Activated naive CD4-positive, alpha-beta T cell treated with anti-CD3 and anti-CD28 coated beads for 36 hours (primary cell): ENCODE measurements at places on chromosomes 7 and 10. TPM values are rescaled to one million over a fixed set of nuclear protein-coding genes. Genes with fewer than 3 reads are reported as not detected.
A peak's percentile ranks its signal among the peaks of the same experiment; 100 is the strongest.

NANOS1 gene
- 0.26 TPM for total RNA-seq

GRCh38 chr10:124659380-124659779, 84.8 kb downstream of the FAM53B start:
- peaks cover 1% of the 10 kb centered on the region for H3K36me3 ChIP-seq
- H3K4me1 ChIP-seq, result peaks cover 46% of the 10 kb centered on the region
- H3K27ac ChIP-seq, result no peak overlapping the region
- no peak overlapping the region for H3K4me3 ChIP-seq

- H3K4me3 ChIP-seq, result no peak overlapping the region
- DNase-seq, result no peak
- H3K4me1 ChIP-seq, result no peaks in the 10 kb centered on the region
- H3K27ac ChIP-seq, result no peak overlapping the region
- peaks cover 7% of the 10 kb centered on the region for H3K27me3 ChIP-seq
- peaks cover 3% of the 10 kb centered on the region for H3K36me3 ChIP-seq
Measured at GRCh38 chr10:94027197-94027596, 33.5 kb downstream of the PLCE1 start.

AMPH gene
- not detected for total RNA-seq

GRCh38 chr7:48458701-48459524, 287.7 kb downstream of the ABCA13 start:
- H3K4me3 ChIP-seq, result no peak overlapping the region
- H3K27ac ChIP-seq, result no peak overlapping the region
- no peaks in the 10 kb centered on the region for H3K27me3 ChIP-seq
- H3K36me3 ChIP-seq, result no peaks in the 10 kb centered on the region

LRRTM3 gene
- total RNA-seq, result not detected

DNA sequence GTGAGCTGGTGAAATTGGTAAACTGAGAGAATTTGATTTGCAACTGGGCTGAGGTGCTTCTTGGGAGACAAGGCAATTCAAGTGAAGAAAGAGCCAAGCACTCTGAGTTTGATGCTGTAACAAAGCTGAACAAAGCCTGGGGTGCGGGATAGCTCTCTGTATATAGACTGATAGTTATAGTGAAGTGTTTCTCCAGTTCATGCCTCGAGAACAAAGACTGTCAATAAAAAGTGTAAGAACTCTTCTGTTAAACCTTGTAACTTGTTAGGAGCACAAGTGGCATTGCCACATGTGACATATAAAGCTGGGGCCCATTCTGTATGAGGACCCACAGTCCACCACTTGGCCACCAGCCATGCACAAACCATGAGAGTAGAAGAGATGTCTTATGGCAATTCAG, 11.3 kb upstream of the PNPLA8 start:
- no peaks in the 10 kb centered on the region for H3K36me3 ChIP-seq
- H3K4me3 ChIP-seq, result no peak overlapping the region
- H3K27ac ChIP-seq, result no peak overlapping the region
- peaks cover 3% of the 10 kb centered on the region for H3K27me3 ChIP-seq
- no peaks in the 10 kb centered on the region for H3K4me1 ChIP-seq
- DNase-seq, result no peak

DNA sequence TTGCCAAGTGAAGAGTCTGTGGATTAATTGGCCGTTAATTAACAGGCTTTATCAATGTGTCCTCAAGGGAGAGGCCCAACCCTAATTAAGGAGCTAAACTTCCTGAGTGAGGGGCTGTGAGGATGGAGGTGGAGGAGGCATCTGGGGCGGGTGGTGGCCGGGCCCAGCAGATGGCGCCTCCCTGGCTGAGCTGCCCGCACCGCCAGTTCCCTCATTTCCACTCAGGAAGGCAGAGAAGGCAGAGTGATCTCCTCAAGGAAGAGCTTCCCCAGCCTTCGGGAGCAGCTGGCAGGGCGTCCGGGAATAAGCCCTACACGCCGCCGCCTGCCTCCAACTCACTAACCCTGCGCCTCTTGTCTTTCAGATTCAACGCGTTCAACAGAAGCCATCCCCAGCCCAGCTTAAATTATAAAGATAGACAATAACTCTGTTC, 112.2 kb downstream of the CYTH3 start:
- no peaks in the 10 kb centered on the region for H3K4me1 ChIP-seq
- no peaks in the 10 kb centered on the region for H3K27me3 ChIP-seq
- no peak for DNase-seq
- H3K4me3 ChIP-seq, result no peak overlapping the region
- H3K36me3 ChIP-seq, result peaks cover 14% of the 10 kb centered on the region

DNA sequence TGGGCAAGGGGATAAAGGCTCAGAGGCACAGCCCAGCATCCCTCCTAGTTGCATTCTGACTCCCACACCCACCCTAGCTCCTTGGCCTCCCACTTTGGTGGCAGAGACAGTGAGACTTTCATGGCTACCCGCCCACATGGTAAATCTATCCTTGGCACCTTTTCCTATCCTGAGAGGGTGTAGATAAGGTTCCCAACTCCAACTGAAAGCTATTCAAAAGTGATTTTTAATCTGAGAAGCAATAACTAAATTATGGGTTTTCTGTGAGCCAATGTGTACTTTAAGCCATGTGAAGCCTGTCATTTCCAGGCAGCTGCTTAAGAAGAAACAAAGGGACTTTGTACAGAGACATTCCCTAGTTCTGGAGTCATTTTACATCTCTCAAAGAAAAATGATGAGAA, 9.1 kb downstream of the LAMB1 start:
- no peaks in the 10 kb centered on the region for H3K36me3 ChIP-seq
- no peaks in the 10 kb centered on the region for H3K4me1 ChIP-seq
- peaks cover 40% of the 10 kb centered on the region for H3K27me3 ChIP-seq
- no peak overlapping the region for H3K4me3 ChIP-seq
- no peak for DNase-seq

GRCh38 chr10:77027141-77027540, 610.5 kb downstream of the KCNMA1 start:
- no peaks in the 10 kb centered on the region for H3K36me3 ChIP-seq
- no peaks in the 10 kb centered on the region for H3K4me1 ChIP-seq
- H3K4me3 ChIP-seq, result no peak overlapping the region
- no peak for DNase-seq
- peaks cover 7% of the 10 kb centered on the region for H3K27me3 ChIP-seq
- H3K27ac ChIP-seq, result no peak overlapping the region

- peaks cover 14% of the 10 kb centered on the region for H3K27me3 ChIP-seq
- no peak overlapping the region for H3K27ac ChIP-seq
- no peaks in the 10 kb centered on the region for H3K36me3 ChIP-seq
- no peak overlapping the region for H3K4me3 ChIP-seq
- DNase-seq, result no peak
Measured at GRCh38 chr10:2980791-2981360, 86.5 kb upstream of the PFKP start.

GRCh38 chr10:49594594-49594993, 15.5 kb upstream of the SLC18A3 start:
- peak; percentile 43 for DNase-seq
- no peak overlapping the region for H3K27ac ChIP-seq
- H3K4me3 ChIP-seq, result no peak overlapping the region
- no peaks in the 10 kb centered on the region for H3K4me1 ChIP-seq
- peaks cover 23% of the 10 kb centered on the region for H3K27me3 ChIP-seq

DNA sequence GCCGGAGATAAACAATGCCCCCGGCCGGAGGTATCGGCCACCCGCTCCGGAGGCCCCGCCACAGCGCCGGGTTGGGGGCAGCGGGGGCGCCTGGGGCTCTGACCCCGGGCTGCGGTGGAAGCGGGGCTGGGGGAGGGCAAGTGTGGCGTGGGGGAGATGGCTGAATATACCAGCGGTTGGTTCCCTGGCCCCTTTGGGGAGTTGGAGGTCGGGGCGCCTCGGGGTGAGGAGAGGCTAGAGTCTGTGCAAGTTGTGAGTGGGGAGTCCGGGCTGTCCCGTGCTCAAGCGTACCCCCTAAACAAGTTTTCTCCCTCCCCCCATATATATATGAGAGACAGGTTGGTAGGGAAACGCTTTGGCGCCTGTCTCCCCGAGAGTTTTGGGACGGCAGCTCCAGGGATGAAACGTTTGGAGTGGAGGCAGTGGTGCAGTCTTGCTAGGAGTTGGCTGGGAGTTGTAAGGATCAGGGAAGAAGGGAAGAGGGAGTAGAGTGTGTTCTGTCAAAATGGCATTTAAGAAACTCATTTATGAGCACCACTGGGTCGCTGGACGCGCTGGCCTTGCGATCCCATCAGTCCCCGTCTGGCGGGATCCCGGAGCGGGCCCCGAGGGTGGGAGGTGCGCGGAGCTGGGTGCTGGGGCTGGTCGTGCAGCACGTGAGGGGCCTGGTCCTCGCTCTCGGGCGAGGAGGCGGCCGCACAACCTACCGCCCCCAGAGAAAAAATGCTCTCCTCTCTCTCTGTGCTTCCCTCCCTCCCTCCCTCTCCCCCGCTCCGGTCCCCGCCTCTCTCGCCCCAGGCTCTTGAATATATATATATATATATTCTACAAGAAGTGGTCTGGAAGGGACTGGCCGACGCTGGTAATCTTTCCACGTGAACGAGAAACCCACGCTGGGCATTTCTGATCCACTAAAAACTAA, 1.1 kb downstream of the TET1 start:
- no peak for DNase-seq
- H3K4me3 ChIP-seq, result peak overlapping the region; percentile 67
- H3K27me3 ChIP-seq, result peaks cover 41% of the 10 kb centered on the region
- H3K4me1 ChIP-seq, result peaks cover 21% of the 10 kb centered on the region
- H3K36me3 ChIP-seq, result no peaks in the 10 kb centered on the region
- H3K27ac ChIP-seq, result no peak overlapping the region

CPEB3 gene
- 1.0 TPM for total RNA-seq

LSM5 gene
- 132 TPM for total RNA-seq

- no peak for DNase-seq
- H3K27ac ChIP-seq, result no peak overlapping the region
- no peaks in the 10 kb centered on the region for H3K27me3 ChIP-seq
- no peaks in the 10 kb centered on the region for H3K4me1 ChIP-seq
- H3K36me3 ChIP-seq, result no peaks in the 10 kb centered on the region
- no peak overlapping the region for H3K4me3 ChIP-seq
Measured at GRCh38 chr7:1079546-1079945, 8.4 kb upstream of the GPER1 start.

GRCh38 chr7:75624134-75624832, 114.5 kb downstream of the HIP1 start:
- no peak overlapping the region for H3K27ac ChIP-seq
- peaks cover 3% of the 10 kb centered on the region for H3K36me3 ChIP-seq
- H3K27me3 ChIP-seq, result no peaks in the 10 kb centered on the region

DNA sequence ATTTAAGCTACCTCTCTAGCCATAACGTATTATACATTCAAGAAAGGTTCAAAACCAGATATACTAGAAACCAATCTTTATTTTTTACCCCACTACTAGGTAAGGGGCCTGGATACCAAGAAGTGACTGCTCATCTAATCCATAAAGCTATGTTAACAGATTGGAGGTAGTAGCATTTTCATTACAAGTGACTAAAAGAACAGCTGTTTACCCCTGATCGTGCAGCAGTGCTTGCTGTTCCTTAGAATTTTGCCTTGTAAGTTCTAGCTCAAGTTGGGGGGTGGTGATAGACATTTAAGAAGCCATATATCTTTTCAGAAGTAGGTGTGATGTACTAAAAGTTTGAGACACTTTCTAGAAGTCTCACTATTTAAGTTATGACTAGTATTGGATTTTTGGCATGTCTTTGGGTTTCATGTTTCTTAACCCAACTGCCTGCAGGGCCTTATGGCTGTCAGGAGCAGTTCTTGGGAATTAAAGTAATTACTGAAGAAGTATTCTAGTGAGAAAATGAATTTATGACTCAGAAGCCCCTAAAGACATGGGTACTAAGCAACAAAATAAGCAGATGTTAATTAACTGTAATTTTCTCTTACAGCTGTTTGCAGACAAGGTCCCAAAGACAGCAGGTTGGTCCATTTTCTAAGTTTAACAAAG, 2.3 kb downstream of the PPIA start:
- peak overlapping the region; percentile 98 for H3K27ac ChIP-seq
- DNase-seq, result no peak
- peak overlapping the region; percentile 98 for H3K4me3 ChIP-seq

- no peaks in the 10 kb centered on the region for H3K36me3 ChIP-seq
- peaks cover 15% of the 10 kb centered on the region for H3K4me1 ChIP-seq
- H3K27me3 ChIP-seq, result peaks cover 37% of the 10 kb centered on the region
- H3K27ac ChIP-seq, result no peak overlapping the region
- peak; percentile 13 for DNase-seq
Measured at GRCh38 chr10:51073453-51074237, 642 bp upstream of the PRKG1 start.

DNA sequence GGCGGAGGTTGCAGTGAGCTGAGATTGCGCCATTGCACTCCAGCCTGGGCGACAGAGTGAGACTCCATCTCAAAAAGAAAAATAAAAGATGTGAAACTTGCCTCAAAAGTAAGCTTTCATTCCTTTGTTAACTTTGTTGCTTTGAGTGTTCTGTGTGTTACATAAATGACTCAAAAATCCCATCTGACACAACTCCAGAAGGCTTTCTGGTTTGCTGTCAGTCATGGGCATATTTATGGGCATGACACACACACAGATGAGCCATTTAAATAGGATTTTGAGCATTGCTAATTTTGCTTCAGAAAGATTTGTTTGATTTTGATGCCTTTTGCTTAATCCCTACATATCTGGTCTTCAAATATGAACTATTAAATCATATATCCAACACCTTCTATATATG, 82.6 kb downstream of the CACNB2 start:
- H3K36me3 ChIP-seq, result no peaks in the 10 kb centered on the region
- H3K4me3 ChIP-seq, result no peak overlapping the region
- no peaks in the 10 kb centered on the region for H3K4me1 ChIP-seq
- H3K27ac ChIP-seq, result no peak overlapping the region

DNA sequence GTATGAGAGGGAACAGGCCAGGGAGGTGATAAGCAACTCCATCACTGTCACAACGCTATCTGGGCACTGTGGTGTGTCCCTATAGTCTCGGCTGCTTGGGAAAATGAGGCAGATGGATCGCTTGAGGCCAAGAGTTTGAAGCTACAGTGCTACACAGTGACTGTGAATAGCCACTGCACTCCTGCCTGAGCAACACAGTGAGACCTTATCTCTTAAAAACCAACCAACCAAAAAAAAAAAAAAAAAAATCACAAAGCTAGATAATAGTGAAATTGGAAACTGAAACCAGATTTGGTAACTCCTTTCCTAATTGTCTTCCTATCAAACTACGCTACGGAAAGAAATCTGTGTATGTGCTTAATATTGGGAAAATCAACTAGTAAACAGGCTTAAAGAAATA, 14.1 kb downstream of the MICU1 start:
- no peaks in the 10 kb centered on the region for H3K27me3 ChIP-seq
- peak overlapping the region; percentile 4 for H3K27ac ChIP-seq
- no peak for DNase-seq
- peaks cover 13% of the 10 kb centered on the region for H3K36me3 ChIP-seq
- peaks cover 19% of the 10 kb centered on the region for H3K4me1 ChIP-seq

DNA sequence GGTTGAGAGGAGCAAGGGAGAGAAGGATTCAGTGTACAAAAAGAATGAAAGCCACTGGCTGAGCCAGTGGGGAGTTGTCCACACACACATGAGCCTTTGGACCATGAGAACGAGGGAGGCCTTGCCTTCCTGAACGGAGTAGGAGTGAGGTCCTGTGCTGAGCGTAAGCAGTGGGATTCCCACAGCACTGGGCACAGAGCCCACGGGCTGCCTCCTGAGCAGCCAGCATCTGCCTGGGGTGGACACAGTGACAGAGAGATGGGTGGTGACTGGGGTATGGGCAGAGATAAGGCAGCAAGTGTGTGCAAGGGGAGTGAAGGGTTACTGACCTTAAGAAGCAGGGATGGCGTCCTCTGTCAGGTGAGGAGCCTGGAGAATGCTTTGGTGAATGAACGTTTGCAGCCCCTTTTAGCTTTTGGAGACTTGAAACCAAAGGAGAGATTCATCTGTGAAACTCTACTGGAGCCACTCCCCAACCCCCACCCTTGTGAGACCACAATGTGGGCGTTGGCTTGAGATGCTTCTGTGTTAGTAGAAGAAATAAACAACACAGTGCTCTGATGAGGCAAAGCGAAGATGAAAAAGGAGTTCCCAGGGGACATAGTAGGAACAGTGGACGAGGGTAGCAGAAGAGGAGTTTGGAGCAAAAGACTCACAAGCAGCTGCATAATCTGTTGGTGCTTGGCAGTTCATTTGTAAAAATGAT, 56.5 kb downstream of the FIGNL1 start:
- H3K36me3 ChIP-seq, result peaks cover 65% of the 10 kb centered on the region
- peaks cover 91% of the 10 kb centered on the region for H3K4me1 ChIP-seq
- no peaks in the 10 kb centered on the region for H3K27me3 ChIP-seq
- DNase-seq, result peak; percentile 55
- peak overlapping the region; percentile 5 for H3K4me3 ChIP-seq
